ENCODE measurements at places on chromosomes 2 and 18. TPM values are rescaled to one million over a fixed set of nuclear protein-coding genes. Genes with fewer than 3 reads are reported as not detected.

DNA sequence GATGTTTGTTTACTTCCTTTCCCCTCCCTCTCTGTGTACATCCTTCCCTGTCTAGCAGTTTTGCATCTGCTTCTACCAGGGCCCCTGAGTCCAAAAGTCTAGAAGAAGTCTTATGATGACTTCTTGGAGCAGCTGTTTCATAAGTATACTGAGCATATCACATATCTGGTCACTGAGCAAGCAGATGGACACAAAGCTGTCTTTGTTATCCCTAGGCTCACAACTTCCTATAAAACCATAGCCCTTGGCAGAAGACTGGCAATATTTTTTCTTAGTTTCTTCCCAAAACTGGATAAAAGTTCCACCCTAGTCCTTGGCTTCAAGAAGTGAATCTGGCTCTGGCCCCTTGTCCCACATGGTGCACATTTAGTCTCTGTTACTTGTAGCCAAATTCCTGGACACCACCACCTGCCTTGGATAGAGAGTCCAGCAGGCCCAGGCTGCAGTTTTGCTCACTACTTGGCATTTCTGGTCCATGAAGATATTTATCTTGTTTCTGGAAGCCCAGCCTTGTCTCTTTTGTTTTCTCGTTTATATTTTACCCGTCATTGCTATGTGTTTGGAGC lies 22.5 kb downstream of the THOC1 start:
- no peak for DNase-seq

GRCh38 chr18:58859907-58860306 lies 4.8 kb upstream of the ZNF532 start:
- no peak for DNase-seq

GRCh38 chr2:33136056-33136455 lies 189.3 kb downstream of the LTBP1 start:
- DNase-seq = no peak

DNA sequence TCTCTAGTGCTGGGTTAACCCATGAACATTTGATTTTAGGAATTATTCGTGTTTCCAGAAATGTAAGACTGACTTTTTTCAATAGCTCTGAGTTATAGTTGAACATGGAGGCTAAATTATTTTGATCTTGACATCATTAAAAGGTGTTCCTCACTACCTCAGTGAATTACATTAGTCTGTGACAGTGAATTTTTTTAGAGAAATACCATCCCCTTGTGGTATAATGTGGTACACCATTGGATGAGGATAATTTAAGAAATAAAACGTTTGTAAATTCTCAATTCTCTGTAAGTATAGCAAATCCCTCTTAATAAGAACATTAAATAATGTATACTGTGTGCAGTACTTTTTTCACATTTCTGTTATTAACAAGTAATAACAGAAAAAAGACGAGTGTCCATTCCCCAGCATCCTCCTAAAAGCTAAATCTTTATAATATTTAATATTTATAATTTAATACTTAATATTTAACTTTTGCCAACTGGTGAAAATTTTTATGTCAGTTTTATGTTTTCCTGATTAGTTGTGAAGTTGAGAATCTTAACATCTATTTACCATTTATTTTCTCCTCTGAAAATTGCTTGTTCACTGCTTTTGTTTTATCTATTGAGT lies 70.3 kb upstream of the CWC22 start:
- no peak for DNase-seq

Gene POU3F3
- polyA plus RNA-seq = 0.01 TPM

DNA sequence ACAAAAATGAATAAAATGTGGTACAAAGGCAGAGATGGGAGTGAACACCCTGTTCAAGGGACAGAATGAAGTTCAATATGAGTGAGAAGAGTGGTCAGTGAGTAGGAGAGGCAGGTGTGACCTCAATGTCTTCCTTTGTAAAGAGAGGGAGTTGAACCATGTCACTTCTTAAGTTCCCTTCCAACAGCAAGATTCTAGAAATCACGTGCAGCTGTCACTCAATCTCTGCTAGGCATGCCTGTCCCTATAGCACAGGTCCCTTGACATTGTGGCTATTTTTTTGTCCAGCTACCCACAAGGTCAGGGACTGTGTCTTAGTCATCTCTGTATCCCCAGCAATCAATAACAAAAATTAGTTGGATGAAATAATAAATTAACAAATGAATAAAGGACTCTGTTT lies 66.9 kb downstream of the VSNL1 start:
- DNase-seq = no peak

DNA sequence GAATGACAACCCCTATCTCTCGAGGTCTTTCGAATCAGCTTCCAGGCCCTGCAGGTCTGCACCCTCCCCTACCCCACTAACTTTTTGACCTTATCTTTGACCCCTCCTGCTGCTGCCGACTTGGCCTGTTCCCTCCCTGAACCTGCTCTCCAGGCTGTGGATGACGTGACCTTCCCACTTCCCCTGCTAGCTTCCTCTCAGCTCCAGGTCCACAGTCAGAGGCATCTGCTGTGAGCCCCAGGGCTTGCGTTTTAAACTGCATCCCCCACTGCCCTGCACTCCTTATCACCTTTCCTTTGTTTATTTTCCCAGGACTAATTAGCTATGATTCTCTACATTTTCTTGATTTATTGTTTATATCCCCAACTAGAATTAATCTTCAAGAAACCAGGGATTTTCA lies 71.2 kb upstream of the ALKAL2 start:
- no peak for DNase-seq

GRCh38 chr2:104430852-104431251 lies 423.1 kb upstream of the POU3F3 start:
- DNase-seq = no peak

GRCh38 chr2:68469935-68470334 lies 2.5 kb downstream of the APLF start:
- DNase-seq = no peak

DNA sequence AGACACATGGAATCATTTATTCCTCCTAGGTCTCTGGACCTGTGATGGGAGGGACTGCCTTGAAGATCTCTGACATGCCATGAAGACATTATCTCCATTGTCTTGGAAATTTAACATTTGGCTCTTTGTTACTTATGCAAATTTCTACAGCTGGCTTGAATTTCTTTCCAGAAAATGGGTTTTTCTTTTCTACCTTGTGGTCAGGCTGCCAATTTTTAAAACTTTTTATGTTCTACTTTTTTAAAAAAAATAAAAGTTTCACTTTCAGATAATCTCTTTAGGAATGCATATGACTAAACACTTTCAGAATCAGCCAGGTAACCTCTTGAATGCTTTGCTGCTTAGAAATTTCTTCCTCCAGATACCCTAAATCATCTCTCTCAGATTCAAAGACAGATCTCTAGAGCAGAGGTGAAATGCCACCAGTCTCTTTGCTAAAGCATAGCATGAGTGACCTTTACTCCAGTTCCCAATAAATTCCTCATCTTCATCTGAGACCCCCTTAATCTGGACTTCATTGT lies 209.6 kb downstream of the RPRM start:
- DNase-seq = no peak

Gene CD8A
- polyA plus RNA-seq = 0.10 TPM

DNA sequence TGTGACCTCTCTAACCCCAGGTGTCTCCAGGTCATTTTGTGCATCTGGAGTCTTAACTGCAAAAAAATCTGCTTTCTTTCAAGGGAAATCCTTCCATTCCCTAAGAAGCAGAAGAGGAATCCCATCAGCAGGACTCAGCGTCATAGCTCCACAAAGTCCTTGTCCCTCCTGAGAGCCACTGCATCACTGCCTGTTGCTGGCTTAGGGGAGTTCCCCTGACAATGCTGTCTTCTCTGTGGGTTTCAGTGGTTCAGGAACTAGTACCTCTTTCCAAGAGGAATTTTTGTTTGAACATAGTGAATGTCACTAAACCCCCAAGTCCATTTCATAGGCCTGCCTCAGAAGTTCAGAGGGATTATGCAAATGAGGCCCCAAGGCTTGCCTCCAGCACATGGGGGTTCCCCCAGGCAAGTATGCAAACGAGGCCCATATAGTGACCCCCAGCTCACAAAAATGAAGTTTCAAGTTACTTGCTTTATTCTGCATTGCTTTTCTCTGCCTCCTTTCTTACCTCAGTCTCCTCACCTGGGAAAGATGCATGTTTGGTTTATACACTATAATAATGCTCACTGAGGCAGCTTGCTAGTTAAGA lies 513.9 kb upstream of the MEX3C start:
- DNase-seq = no peak

- no peak for DNase-seq
Observed at GRCh38 chr18:34901299-34901698, 139.9 kb upstream of the MAPRE2 start.

Gene C2orf78
- polyA plus RNA-seq = not detected

DNA sequence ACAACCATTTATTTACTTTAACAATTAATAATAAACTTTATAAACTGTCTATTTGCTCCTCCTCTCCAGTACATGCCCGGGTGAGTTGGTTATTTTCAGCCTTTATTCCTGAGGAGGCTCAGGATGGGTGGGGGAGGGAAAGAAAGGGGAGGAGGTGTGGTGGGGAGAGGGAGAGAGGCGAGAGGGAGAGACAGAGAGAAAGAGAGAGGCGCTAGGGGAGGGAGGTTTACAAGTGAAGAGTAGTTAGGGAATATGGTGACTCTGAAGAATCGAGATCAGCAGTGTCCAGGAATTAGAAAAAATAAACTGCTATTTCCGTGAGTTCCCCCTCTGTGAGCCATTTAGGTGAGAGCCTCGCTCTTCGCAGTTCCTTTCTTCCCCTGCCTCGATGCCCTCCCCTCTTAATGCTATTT lies 138.9 kb downstream of the MEIS1 start:
- DNase-seq = no peak

Gene POLR1B
- polyA plus RNA-seq = 13.2 TPM

GRCh38 chr2:919672-920071 lies 31.0 kb upstream of the SNTG2 start:
- no peak for DNase-seq

Gene TFCP2L1
- polyA plus RNA-seq = 0.53 TPM

Gene CPS1
- 0.13 TPM for polyA plus RNA-seq

DNA sequence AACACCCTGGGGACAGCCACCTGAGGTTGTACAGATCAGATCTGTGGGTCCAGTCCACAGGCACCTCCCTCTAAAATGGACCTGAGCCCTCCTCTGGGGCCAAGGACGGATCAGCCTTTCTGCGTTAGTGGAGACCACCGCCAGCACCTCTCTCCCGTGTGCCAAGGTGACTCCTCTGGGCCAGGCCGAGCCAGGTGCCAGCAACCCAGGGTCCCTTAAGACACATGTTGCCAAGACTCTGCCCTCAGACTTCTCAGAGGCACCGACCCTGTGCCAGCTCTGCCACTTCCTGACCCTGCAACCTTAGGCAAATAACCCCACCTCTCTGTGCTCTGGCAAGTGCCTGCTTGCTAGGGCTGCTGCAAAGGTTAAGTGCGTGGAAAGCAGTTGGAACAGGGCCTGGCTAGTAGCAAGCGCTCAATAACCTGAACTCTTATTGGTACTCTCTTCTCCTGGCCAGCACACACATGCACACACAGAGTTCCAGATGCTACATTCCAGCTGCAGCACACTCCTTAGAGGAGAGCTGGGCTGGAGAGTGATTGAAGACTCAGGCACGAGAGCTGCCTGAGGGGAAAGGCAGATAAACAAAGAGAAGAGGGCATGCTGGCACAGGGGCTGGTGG lies 105.6 kb downstream of the TNS1 start:
- no peak for DNase-seq

DNA sequence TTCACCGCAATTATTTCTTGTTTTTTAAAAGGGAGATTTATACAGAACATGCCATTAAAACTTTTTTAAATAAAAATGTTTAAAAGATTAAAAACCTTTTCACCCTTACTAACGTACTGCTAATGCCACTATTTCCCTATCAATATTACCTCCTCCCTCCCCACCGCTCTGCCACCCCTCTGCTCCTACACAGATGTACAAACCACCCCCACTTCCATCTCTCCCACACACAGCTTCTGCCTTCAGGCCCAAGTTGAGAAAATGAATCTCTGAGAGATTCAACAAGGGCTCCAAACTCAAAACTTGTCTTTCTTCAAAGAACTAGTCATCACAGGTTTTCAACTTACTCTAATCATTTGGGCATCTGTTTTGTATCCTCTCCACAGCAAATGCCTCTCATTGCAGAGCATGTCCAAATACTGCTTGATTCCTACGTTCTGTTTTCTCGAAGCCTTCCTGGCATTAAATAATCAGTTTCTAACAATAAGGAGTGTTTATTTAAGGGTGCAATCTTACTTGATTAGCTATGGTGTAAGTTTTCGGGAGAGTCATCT lies 32.1 kb downstream of the FARSB start:
- DNase-seq = no peak

Data from psoas muscle (tissue), 8 donors.